Stimulated activated effector memory CD8-positive, alpha-beta T cell treated with anti-CD3 and anti-CD28 coated beads, Interleukin-12 subunit alpha, Interleukin-12 subunit beta, amount 100 ng/mL, for 72 hours (primary cell): ENCODE measurements at places on chromosomes 6 and 20.

GRCh38 chr6:10995114-10995707 is 48.9 kb downstream of the ELOVL2 start:
- DNase-seq: no peak

GRCh38 chr6:18269717-18270116 is 5.4 kb upstream of the DEK start:
- no peak for DNase-seq

DNA sequence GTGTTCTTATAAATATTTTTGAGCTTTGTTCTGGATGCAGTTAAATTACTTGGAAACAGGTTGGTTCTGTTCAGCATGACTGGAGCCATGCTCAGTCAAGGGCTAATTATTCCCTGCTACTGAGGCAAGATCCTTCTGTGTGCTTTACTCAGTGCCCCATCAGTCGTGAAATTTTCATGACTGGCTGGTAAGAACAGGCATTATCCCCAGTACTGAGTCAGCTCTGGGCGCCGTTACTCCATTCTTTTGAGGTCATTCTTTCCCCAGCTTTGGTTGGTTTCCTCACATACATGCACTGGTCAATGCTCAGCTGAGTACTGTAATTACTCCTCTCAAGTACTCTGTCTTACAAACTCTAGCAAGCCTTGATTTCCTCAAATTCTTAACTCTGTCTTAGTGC is 71.3 kb downstream of the CDKAL1 start:
- no peak for DNase-seq

DNA sequence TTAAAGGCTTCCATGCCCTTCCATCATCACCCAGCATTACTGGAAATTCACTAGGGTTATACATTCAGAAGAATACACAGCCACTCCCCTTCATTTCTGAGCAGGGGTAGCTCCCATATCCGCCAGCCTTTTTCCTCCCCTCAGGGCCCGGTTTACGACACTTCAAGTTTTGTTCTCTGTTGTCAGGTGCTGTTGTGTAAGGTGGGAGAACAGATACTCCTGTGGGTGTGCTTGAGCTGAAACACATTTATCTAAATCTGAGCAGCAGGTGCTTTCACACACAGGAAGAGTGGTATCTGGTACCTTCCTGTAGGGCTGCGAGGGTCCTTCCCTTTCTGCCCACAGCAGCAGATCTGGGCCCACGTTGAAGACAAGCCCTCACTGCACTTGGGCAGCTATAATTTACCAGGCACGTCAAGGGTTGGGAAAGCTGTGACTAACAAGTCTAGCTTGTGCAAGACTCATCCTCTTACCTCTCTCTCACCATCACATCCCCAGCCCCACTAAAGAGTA is 215.8 kb upstream of the RREB1 start:
- no peak for DNase-seq

GRCh38 chr20:63622096-63622495 is 4.8 kb downstream of the GMEB2 start:
- DNase-seq: no peak

DNA sequence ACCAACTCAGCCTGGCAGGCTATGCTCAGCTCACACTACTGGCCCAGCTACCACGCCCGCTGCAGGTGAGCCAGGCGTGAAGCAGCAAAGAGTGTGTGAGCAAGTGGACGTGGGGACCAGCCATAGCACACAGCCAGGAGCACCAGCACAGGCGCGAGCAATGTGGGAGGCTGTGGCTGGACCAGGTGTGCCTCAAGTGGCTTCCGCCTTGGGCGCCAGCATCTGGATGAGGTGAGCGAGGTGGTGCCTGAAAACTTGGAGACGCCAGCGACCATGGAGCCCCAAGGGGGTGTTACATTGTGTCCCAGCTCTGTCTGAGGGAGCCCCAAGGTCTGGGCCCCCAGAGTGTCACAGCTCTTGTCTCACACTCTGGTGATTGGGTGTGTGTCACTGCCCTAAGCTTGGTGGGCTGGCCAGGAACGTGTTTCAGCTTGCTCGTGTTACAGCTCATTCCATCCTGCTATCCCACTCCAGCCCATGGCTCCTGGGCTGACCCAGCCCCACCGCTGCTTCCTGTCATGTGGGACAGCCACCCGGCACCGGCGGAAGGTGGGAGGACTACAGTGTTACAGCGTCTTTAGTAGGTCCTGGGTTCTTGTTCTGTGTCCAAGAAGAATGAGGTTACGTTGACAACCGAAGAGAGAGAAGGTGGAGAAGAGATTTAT is 508.0 kb upstream of the MMS22L start:
- DNase-seq: no peak

DNA sequence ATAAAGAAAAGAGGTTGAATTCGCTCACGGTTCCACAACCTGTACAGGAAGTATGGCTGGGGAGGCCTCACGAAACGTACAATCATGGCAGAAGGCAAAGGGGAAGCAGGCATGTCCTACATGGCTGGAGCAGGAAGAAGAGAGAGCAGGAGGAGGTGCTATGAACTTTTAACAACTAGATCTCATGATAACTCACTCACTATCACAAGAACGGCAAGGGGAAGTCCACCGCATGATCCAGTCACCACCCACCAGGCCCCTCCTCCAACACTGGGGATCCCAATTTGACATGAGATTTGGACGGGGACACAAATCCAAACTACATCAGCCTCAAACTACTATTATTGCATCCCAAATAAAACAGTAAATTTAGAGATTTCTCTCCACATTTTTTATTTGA is 53.6 kb upstream of the CST7 start:
- DNase-seq: peak; percentile 12

- no peak for DNase-seq
Measured at GRCh38 chr6:122719176-122719575, 60.3 kb upstream of the FABP7 start.

DNA sequence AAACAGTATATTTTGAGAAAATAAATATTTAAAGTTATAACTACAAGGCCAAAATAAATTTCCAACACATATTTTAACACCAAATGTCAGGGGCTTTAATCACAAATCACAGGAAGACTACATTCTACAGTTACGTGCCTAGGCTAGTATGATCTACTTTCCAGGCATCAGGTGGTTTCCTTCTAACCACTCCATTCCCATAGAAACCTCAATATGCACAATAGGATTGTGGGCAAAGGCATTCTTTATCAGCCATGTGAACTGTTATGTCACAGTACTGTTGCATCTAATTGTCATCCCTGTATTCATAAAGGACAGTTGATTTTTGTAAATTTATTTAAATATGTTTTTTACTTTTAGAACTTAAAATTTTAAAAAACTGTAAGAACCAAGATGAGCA is 32.4 kb downstream of the ATG5 start:
- no peak for DNase-seq

GRCh38 chr20:5927749-5928462 is 22.4 kb downstream of the TRMT6 start:
- no peak for DNase-seq

GRCh38 chr20:19817017-19817416 is 59.0 kb downstream of the RIN2 start:
- DNase-seq: no peak

- DNase-seq: no peak
Measured at GRCh38 chr6:136230219-136230853, 19.8 kb downstream of the MTFR2 start.

GRCh38 chr6:142474531-142475289 is 172.9 kb downstream of the ADGRG6 start:
- DNase-seq: no peak

DNA sequence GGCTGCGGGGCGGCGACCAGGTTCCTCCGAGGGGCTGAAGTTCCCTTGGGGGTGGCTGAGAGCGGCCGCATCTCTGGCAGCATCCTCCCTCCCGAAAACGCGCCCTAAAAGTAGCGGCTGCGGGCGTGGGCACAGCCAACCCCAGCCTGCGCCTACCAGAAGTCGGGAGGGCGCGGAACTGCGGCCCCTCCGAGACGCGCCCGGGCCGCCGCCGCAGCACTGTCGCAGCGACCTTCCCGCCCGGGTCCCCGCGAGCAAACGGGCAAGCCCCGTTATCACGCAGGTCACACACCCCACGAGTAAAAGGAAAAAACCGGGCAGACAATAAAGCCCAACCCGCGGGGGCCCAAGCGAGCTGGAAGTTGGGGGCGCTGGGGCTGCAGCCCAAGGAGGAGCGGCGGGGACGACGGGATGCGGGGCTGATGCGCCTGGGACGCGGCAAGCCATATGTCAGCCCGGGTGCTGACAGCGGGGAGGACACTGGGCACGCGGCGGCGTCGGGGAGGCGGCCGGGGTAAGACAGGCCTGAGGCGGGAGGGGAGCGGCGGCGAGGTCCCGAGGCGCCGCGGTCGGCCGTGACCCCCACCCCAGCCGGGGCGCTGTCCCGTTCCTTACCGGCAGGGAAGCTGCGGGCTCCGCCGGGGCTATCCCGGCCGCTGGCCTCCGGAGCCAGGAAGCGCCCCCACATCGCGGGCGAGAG is 659 bp downstream of the CEP85L start:
- DNase-seq: peak; percentile 35

- DNase-seq: no peak
Measured at GRCh38 chr6:113623129-113623528, 234.0 kb upstream of the MARCKS start.

GRCh38 chr6:132392792-132393191 is 8.5 kb downstream of the MOXD1 start:
- DNase-seq: no peak

- DNase-seq: no peak
Measured at GRCh38 chr6:75266716-75267291, 17.8 kb downstream of the TMEM30A start.

- no peak for DNase-seq
Measured at GRCh38 chr6:14692208-14692607, 553.7 kb upstream of the JARID2 start.

GRCh38 chr20:61025536-61025935 is 226.5 kb upstream of the CDH4 start:
- DNase-seq: no peak

GRCh38 chr6:169904051-169904922 is 152.9 kb downstream of the ERMARD start:
- no peak for DNase-seq

DNA sequence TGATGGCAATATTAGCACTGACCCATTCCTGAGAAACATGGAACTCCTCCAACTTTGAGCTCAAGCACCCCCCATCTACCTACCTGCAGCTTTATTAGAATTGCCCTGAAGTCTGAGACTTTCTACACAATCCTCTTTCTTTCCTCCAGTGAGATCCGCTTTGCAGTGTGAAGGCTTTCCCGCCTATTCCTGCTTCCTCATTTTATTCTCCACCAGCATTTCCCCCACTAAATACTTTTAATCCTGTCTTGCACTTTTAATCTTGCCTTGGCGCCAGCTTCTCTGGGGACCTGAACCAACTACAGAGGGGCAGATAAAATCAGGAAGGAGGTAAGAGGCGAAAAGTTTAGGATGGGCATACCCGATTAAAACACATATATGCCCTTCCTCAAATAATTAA is 178.1 kb upstream of the PRDM1 start:
- DNase-seq: no peak

- no peak for DNase-seq
Measured at GRCh38 chr20:57458400-57459160, 66.4 kb downstream of the CTCFL start.

- no peak for DNase-seq
Measured at GRCh38 chr6:11460001-11460668, 77.4 kb upstream of the TMEM170B start.

- DNase-seq: no peak
Measured at GRCh38 chr20:16445482-16445881, 127.8 kb downstream of the KIF16B start.

- peak; percentile 83 for DNase-seq
Measured at GRCh38 chr6:1604158-1605003, 5.3 kb upstream of the FOXC1 start.

- no peak for DNase-seq
Measured at GRCh38 chr6:54108271-54108670, 3.0 kb upstream of the MLIP start.

DNA sequence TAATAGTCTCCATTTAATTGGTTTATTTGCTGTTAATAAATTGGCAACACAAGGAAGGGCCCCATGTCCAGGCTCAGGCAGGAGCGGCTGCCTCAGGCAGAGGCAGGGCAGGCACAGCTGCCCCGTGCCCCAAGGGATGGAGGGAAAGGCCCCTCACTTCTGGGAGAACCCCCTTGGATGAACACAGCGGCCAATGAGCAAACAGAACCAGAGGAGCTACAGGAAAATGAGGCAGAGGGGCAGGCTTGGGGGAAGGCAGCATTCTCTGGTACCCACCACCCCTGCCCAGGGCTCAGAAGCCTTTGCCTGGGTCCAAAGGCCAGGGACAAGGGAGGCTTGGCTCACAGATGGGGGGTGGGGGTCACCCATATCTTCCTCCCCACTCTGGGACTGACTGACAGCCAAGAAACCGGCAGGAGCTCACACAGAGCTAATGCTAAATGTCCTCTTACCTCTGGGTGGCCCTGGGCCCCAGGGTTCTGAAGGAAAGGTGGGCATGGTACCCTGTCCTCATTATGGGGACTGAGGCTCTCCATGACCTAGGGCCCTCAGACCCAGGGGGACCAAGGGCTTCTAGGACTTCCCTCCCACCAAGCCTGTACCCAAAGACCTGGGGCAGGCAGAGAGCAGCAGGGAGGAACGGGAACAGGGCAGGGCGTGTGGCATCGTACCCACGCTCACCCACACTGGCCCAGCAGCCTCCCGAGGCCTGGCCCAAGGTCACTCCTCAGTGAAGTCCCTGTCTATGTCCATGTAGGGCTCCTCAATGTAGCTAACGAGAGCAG is 47.0 kb downstream of the MYH7B start:
- DNase-seq: no peak

GRCh38 chr6:68651011-68651985 is 16.2 kb downstream of the ADGRB3 start:
- no peak for DNase-seq

DNA sequence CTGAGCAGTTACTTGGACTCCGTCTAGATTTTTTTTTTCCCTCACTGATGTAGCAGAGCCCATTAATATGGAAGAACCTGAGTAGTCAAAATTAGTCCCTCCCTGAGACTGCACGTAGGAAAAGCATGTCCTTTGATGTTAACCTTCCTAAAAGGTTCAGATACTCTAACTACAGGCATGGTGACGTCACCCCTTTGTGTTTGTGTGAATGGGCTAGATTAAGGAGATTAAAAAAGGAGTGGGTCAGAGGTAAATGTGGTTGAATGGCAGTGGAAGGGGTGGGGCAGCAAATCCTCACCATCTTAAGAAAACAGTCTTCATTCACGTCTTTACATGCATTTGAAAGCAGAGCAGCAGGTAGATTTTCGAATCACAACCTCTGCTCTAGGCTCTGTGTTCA is 521.1 kb downstream of the TFAP2B start:
- no peak for DNase-seq

GRCh38 chr6:92779746-92780145 is 639.6 kb downstream of the EPHA7 start:
- no peak for DNase-seq

GRCh38 chr6:43972913-43973300 is 154.3 kb downstream of the MRPL14 start:
- DNase-seq: no peak

- DNase-seq: no peak
Measured at GRCh38 chr6:156862711-156863110, 85.5 kb downstream of the ARID1B start.
